ENCODE measurements at places on chromosomes 7 and 10.

DNA sequence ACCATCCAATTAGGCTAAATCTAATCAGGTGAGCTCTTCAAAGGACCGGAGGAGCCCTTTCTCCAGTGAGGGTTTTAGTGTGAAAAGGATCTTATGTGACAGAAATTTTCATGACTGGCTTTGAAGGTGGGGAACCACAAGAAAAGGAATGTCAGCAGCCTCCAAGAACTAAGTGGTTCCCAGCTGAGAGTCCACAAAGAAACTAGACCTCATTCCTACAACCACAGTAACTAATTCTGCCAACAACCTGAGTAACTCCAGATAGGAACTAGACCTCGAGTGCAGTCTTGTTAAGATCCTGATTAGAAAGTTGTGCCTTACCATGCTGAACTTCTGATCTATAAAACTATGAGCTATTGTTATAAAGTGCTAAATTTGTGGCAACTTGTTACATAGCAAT is 51.3 kb downstream of the PCLO start:
- DNase-seq = no peak

DNA sequence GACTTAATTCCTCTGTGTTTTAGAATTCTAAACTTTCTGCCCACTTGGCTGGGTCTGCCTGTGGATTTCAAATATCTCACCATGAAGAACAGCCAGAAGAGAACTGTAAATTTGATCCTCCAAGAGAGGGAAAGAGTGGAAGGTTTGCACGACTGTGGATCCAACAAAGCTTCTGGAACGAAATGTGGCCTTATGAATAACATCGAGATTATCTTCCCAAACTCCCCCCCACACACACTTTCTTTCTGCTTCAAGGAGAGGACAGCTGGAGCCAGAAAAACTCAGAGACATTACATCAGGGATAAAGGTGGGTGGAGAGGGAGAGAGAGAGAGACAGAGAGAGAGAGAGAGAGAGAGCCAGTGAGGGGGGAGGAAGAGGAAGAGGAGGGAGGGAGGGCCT is 570.1 kb upstream of the MGMT start:
- DNase-seq = no peak

DNA sequence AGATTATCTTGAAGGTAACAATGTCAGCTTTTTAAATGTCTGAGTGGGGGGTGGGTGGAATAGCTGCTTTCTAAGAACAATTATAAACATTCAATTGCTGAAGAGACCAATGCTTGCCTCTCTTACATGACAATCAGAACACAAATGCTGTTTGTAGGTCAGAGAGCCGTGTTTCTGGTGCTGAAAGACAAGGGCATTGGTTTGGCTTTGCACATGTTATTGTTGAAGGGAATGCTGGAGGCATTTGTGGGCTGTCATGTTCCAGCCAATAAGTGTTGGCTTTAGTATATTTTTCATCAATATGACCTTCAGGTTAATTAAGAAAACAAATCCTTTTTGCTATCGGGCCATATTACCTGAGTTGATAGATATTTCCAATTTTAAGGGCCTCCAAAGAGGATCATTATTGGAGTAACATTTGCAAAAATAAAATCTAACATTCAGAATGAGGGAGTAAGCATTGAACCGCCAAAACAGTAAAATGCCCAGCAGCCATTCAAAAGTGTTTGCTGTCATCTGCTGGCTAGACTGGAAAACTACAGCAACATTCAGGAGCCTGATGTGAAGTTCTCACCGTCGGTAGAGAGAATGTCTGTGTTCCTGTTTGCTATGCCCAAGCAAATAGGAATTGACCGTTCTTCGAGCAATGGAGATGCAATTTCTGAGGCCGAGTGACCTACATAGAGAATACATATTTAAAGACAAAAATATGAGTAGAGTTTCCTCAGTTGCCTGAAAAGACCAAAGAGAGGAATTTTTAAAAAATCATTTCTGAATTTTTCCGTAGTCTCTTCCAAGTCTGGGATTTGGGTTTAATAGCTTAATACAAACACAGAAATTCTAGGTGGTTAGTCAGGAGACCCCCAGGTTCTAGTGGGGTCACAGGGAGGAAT is 118.9 kb downstream of the APBB1IP start:
- peak; percentile 33 for DNase-seq

DNA sequence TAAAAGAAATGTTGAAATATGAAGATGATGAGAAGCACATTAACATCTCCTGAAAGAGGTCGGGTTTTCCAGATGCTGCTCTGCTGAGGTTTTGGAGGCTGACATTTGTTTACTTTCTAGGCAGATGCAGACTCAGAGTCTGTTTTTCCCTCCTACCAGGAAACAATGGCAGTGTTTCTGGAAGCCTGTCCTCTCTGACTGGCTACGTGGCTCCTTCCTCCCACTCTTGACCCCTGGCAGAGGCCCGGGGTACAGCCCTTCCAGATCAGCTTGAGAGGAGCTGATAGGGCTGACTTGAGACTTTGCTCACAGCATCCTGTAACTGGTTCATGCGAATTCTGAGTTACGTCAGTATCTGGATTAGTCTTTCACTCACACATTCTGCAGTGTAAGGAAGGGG is 41.1 kb upstream of the IL15RA start:
- no peak for DNase-seq

- DNase-seq = no peak
Measured at GRCh38 chr10:33247221-33247922, 87.1 kb downstream of the NRP1 start.

DNA sequence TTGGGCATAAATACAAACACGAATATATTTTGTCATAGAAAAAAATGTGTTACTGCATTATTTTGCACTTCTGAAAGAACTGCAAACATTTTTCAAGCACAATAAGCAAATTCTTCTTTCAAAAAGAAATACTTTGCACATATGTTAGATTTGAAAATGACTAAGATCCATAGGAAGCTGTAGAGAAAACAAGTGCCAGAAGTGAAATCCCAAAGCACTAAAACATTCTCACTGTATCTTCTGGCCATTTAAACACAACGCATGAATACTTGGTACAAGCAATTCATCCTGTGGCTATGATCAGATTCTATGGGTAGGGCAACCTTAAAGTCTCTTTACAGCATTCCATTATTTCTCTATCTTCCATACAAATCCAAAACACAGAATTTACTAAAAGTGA is 225.4 kb upstream of the IMMP2L start:
- no peak for DNase-seq

DNA sequence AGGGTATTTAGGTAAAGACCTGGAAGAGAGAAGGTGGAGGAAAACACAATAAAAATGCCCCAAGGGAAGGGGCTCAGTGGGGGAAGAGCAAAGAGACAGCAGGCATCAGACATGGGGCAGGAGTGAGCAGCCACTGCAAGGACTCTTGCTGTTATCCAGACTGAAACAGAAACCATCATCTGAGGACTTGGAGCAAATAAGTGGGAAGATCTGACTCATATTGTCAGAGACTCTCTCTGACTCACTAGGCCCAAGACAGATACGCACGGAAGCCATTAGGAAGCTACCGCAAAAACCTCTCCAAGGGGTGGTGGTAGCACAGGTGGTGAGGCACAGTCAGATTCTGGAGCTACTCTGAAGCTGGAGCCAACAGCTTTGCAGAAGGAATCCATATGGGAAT is 110.7 kb downstream of the RNF32 start:
- peak; percentile 16 for DNase-seq

- no peak for DNase-seq
Measured at GRCh38 chr7:149846021-149846420, 7.8 kb downstream of the ZNF862 start.

DNA sequence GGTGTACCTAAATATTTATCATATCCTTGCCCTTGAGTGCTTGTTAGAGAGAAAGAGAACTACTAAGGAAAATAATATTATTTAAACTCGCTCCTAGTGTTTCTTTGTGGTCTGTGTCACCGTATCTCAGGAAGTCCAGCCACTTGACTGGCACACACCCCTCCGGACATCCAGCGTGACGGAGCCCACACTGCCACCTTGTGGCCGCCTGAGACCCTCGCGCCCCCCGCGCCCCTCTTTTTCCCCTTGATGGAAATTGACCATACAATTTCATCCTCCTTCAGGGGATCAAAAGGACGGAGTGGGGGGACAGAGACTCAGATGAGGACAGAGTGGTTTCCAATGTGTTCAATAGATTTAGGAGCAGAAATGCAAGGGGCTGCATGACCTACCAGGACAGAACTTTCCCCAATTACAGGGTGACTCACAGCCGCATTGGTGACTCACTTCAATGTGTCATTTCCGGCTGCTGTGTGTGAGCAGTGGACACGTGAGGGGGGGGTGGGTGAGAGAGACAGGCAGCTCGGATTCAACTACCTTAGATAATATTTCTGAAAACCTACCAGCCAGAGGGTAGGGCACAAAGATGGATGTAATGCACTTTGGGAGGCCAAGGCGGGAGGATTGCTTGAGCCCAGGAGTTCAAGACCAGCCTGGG is 11.4 kb downstream of the SERPINE1 start:
- DNase-seq = peak; percentile 88

DNA sequence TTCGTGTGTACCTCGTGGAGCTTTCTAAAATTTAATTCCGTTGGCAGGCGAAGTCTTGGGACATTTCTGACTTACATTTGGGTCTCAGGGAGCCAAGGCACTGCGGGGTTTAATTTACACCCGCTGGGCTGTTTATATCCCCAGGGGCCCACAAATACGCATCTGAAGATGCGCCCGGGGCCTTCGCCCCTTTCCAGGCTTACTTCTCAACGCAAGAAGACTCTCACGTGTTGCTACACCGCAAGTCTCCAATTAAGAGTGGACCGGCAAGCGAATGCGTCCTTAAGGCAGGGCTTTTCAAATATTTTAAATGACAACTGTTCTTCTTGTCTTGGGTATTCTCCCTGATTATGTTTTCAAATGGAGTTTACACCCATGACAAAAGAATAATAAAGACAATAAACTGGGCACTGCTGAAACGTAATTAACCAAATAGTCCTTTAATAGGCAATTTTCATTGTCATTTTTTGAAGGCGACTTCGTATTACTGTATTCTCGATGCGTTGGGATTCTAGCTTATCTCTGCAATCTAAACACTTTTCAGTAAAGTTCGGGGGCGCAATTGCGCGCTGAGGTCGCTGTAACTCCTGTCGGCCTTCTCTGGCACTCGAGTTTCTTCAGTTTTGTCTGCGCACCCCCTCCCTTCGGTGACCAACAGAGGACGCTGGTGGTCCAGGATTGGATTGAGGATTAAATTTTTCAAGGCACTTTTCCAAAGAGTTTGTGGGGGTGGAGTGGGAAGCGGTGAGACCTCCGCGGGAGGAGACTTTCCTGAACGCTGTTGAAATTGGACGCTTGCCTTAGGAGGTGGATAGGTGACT is 837 bp upstream of the IGFBP3 start:
- DNase-seq = no peak

DNA sequence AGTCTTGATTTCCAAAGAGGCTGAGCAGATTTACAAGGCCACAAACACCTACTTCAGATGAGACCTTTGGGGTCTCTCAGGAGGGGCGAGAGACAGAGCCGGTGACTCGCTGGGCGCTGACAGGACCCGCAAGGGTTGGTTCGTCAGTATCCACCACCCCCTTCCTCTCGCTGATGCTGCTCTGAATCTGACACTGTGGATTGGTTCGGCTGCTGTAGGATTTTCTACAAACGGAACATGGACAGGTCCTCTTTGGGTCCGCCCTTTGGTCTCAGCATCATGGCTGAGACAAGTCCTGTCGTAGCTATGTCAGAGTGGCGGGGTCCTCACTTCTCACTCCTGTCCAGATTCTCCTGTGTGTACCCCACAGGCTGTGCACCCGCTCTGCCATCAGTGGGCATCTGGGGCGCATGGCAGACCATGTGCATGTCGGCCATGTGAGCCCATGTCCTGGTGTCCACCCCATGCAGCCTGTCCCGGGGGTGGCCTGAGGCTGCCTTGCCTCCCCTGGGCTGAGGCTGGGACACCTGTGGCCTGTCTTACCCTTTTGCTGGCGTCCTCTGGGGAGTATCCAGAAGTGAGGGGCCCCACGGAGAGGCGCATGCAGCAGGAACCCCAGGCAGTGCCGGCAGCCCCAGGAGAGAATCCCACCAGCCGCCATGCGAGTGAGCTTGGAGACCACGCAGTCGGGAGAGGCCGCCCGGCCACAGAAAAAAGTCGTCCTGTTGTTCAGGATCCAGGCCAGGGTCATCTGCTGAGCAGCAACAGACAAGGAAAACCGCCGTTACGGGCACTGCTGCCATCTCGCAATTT is 21.6 kb upstream of the FAM20C start:
- DNase-seq = no peak

DNA sequence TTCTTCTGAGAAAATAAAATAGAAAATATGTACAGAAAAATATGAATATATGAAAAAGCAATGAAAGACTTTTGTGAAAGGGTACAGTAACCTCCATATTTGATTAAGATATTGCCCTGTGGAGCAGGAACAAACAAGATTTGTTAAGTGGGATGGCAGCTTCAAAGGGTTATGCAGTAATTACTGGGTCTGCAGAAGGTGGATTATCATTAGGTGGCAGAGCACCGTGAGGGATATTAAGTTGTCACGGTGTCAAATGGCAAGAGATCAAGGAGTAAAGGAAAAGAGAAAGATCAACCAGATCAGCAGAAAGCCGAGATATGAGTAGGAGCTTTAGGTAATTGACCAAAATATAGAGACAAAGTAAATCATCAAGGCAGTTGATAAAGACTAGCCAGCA is 44.1 kb downstream of the DGKB start:
- DNase-seq = no peak

GRCh38 chr7:81590131-81590530 is 179.7 kb downstream of the HGF start:
- no peak for DNase-seq

DNA sequence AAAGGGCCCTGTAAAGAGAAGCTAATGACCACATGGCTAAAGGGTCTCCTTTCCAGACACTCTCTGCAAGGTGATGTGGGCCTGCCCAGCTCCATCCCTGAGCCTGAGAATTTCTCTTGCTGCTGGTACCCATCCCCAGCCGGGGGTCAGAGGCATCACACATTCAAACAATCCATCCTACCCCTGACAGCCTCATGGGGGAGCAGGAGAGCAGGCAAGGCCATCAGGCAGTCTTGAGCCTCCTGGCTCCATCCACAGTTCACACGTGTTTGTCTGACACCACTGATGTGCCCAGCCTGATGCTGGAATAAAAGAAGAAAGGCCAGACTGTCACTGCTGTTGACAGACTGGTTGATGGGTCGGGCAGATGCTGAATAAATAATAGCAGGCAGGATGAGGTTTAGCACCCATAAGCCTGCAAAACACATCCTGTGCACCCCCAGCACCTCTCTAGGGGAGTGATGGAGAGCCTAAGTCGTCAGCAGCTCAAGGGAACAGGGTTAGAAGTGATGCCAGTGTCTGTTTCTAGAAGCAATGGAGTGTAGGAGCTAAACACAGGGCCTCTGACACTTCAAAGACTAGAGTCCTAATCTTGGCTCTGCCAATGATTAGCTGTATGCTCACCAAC is 43.5 kb downstream of the TLL2 start:
- no peak for DNase-seq

- DNase-seq = no peak
Measured at GRCh38 chr10:52679117-52679516, 93.5 kb downstream of the MBL2 start.

GRCh38 chr7:66265566-66265965 is 60.4 kb downstream of the TPST1 start:
- DNase-seq = no peak

GRCh38 chr10:78756604-78757343 is 312.0 kb upstream of the ZMIZ1 start:
- no peak for DNase-seq

GRCh38 chr7:83271212-83272099 is 108.8 kb upstream of the PCLO start:
- DNase-seq = no peak

Data from activated CD4-positive, alpha-beta T cell treated with anti-CD3 and anti-CD28 coated beads for 4 hours (primary cell).